ENCODE measurements at places on chromosomes 1 and 21.

- DNase-seq = peak; percentile 49
Observed at GRCh38 chr1:201456499-201457309, 12.3 kb downstream of the PHLDA3 start.

DNA sequence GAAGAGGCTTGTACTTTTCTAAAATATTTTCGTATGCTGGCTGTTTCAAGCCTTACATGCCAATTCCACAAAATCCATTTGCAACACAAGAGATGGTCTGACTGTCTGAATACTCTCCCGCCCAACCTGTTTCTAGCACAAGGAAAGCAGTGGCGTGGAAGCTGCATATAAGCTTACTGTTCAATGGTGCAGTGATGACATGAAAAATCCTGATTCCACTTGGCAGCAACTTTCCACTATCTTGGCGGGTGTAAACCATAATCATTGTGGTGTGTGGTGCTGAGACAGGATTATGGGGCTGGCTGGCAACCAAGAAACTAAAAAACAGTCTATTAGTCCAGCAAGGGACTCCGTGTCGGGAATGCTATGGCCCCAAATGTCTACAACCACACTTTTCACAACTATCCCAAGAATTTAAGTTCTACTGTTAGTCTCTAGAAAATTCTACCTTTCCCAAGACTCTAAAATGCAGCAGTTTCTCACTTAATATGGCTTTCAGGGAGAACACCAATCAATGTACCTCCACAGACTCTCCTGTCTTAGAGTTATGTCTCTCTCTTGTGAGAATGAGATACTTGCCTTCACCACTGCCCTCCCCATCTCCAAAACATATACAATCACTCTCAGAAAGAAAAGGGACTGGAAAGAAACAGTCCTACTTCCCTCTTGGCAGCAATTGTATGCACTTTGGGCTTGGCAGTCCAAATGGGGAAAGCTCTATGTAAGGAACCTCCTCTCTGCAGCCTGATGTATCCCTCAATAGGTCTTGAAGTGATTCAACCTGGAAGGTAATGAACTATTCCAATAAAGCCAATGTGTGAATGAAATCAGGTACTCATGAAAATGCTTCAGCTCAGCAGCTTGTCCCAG, 9.5 kb downstream of the COLGALT2 start:
- no peak for DNase-seq

- no peak for DNase-seq
Observed at GRCh38 chr1:21763236-21763635, 19.7 kb downstream of the USP48 start.

- DNase-seq = no peak
Observed at GRCh38 chr1:172041742-172042141, 200.4 kb downstream of the DNM3 start.

- no peak for DNase-seq
Observed at GRCh38 chr1:205424901-205425600, 3.2 kb upstream of the LEMD1 start.

- no peak for DNase-seq
Observed at GRCh38 chr1:32622806-32623681, 27.3 kb downstream of the ZBTB8OS start.

GRCh38 chr1:22628698-22629444, 7.6 kb upstream of the C1QA start:
- no peak for DNase-seq

GRCh38 chr21:31901315-31901714, 28.5 kb downstream of the HUNK start:
- no peak for DNase-seq

- DNase-seq = no peak
Observed at GRCh38 chr1:110245876-110246620, 35.9 kb downstream of the KCNC4 start.

- DNase-seq = no peak
Observed at GRCh38 chr1:59180735-59181134, 116.2 kb upstream of the FGGY start.

DNA sequence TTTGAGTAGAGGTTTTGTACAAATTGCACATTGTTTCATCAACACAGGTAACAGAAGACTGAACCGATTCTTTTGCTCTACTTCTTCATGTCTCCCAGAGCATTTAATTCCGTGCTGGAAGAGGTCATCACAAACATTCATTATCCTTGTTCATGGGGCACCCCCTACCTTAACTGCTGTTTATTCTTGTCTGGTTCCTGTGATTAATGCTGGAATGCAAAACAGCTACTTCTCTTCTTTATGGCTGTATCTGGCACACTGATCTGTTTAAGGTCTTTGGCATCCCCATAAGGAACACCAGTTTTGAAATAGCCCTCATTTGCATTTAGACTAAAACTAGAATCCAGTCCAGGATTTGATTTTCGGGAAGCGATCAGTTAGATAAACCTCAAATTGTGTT, 42.2 kb downstream of the NTNG1 start:
- no peak for DNase-seq

- no peak for DNase-seq
Observed at GRCh38 chr1:44388551-44388950, 16.5 kb upstream of the RNF220 start.

DNA sequence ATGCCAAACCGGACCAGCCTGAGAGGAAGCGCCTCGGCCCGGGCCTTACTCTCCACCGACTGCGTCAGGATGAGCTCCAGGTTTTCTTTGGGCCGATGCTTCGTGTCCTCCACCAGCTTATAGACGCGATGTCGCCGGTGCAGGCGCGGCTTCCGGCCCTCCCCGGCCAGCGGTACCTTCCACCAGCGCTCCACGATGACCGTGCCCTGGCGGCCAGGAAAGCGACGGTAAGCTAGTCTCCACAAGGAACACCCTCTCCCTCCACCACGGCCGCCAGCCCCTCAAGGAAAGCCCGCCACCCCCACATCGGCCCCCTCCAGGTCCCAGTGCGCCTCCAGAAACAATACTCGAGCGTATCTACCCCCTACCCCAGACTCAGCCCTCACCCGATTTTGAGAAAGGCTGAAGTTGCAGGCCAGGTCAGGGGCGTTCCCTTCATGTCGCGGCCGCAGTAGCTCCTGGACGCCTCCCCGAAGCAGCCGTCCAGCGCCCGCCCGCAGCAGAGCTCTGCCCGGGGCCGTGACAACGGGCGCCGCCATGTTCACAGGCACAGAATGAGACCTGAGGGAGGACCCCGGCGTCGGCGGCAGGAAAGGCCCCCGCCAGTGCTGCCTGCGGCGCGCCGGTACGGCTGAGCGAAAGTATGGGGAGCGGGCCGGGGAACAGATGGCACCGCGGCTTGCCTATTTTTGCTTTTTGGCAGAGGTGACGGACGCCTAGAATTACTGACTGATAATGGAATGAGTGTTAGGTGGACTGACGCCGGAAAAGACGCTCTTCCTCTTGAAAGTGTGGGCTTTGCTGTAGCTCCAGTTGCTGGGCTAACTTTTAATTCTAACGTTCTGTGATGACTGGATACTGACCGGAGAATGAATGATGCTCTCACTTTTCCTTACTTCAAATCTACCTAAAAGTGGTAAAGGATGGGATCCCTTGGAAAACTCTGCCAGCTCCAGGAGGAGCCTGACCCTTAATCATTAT, at the start of gene MRPL9:
Gene MRPL9, minus strand, starts transcription at position 556 of the 981 bp plus-strand sequence. Its CDS starts 17 bp downstream, at position 539.
- DNase-seq = peak; percentile 84

DNA sequence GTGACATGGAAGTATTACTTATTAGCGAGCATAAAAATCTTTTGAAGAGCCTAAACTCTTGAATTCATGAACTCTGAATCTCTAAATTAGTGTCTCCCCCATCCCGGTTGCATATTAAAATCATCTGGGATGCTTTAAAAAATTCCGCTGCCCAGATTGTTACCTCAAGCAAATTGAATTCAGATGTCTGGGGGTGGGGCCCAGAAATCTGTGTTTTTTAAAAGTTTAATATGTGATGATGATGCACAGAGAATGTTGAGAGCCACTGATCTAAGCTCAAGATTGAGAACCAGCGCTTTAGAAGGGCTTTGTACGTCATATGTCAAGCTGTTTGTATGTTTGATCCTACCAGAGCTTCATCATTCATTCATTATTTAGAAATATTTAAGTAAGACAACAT, 446.8 kb downstream of the NUF2 start:
- DNase-seq = no peak

DNA sequence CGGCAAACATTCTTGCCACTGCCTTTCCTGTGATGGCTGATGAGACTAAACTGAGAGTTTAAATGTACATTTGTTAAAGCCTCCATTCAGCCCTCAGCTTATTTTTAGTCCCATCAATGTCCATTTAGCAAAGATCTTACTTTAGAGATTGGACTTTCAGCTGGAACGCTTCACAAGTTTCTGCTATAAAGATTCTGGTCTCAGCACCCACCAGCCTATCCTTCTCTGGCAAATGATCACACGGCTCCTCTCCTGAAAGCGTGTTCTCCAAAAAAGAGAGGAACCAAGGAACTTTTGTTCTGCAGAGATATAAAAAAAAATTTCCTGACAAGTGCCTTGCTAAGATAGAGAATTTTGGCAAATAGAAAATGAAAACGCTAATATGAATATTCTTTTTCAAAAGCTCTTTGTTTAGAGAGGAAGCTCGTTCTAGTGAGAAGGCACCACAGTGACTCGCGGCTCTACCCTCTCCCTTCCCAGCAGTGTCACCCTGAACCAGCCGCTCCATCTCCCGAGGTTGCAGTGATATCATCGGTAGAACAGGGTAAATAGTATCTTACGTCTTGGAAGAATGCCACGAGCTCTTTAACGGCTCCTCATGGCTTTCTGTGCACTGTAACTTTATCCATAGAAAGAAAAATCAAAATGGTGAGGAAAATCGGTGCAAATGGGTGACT, 200.2 kb downstream of the APP start:
- peak; percentile 86 for DNase-seq

GRCh38 chr1:218164111-218164929, 120.8 kb upstream of the RRP15 start:
- no peak for DNase-seq

DNA sequence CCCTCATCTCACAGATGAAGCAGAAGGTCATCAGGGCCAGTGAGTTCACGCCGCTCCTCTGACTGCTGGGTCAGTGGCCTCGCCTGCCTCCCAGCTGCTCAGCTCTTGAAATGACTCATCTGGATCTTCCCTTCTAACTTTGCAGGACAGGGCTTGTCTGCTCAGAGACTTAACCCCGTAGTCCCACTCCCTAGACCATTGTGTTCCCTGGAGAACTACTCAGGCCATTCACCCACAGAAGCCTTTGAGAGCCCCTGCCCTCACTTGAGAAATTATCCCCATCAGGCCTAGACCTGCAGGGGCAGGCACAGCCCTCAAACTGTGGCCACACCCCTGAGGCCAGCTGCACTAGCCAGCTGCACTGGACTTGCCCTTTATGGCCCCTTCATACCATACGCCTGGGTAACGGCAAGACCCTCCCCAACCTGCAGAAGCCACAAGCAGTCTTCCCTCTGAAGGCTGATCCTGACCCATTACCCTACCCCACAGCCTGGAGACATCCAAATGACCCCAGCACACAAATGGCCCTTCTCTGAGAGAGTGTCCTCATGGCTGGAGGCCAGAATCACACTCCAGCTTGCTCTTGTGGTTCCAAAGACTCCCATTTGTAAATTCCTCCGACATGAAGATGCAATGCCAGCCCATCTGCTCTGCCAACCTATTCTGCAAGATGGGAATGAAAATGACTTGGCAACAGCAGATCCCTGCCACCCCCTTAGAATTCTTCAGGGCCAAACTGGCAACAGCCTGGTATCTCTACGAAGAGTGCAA, 33.2 kb downstream of the RCSD1 start:
- DNase-seq = peak; percentile 55

- no peak for DNase-seq
Observed at GRCh38 chr1:110393286-110393685, 2.5 kb upstream of the SLC16A4 start.

- no peak for DNase-seq
Observed at GRCh38 chr1:11058595-11059154, 1.1 kb downstream of the SRM start.

GRCh38 chr1:31510304-31510703, 66.0 kb upstream of the TINAGL1 start:
- DNase-seq = no peak

DNA sequence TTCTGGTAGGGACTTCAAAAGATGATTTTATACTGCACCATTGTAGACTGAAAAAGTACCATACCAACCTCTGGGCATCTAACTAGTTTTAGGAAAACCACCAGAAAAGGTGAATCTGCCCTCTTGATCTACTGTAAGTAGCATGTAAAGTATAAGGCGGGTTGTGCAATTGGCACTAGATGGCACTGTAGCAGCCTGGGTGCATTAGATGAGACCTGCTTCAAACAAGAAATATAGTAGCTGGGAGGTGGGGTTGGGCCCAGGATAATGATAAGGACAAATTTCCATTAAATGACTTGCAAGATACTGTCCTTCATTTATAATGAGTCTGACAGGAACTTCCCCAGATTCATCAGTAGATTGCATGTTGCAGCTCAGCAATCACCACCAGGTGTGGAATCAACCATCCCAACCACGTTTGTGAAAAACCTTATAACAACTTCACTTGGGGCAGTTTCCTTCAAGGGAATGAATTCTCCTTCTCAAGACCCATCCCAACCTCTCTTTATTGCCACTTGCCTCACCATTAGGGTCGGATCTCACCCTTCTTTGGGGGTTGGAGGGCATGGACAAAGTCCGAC, 37.3 kb upstream of the IL10 start:
- DNase-seq = no peak

GRCh38 chr1:180888870-180889269, 23.8 kb upstream of the KIAA1614 start:
- no peak for DNase-seq

- no peak for DNase-seq
Observed at GRCh38 chr1:226610671-226611070, 62.1 kb downstream of the STUM start.

DNA sequence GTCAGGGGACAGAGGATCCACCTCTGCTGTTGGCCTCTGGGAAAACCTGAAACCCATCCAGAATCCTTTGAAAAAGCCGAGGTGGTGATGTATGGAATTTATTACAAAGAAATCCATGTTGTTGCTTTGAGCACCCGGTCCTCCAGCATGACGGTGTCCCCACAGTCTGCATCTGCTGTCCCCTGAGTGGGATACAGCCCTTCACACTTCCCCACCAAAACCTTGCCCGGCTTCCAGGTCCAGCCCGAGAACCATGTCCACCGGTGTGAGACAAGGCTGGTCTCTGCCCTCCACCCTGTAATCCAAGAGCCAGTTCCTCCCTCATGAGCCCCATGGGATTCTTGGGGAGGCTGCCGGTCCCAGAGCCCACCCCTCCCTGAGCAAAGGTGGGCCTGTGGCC, 70.5 kb downstream of the STUM start:
- DNase-seq = no peak

DNA sequence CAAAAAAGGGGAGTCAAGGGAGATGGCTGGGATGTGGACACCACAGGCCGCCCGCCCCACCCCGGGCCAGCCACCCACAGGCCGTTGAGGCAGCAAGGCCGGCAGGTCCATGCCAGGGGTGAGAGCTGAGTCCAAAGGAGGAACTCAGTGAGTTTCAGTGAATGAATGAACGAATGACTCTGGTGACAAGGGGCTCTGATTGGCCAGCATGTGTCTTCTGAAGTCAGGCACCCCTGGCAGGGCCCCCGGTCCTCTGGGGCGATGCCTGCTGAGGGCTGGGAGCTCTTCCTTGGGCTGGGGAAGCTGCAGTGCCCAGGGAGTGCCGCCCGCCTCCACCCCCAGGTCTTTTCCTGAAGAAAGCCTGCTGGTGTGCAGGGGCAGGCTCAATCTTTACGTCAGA, 236.1 kb upstream of the VAMP3 start:
- no peak for DNase-seq

GRCh38 chr21:17513214-17514123, 626 bp downstream of the CXADR start:
- peak; percentile 76 for DNase-seq

Measured in Ammon's horn (tissue), 1 donor.